ENCODE measurements at places on chromosomes 7 and 10.

- DNase-seq = no peak
Measured at GRCh38 chr7:10474048-10474447, 499.6 kb upstream of the PHF14 start.

- DNase-seq = peak; percentile 20
Measured at GRCh38 chr10:79052291-79053080, 16.3 kb upstream of the ZMIZ1 start.

GRCh38 chr10:356452-356851, 221.2 kb downstream of the ZMYND11 start:
- no peak for DNase-seq

GRCh38 chr7:12569673-12570072, 847 bp upstream of the SCIN start:
- peak; percentile 16 for DNase-seq

GRCh38 chr7:65233409-65234034, 140.1 kb upstream of the ZNF92 start:
- DNase-seq = no peak

- DNase-seq = peak; percentile 86
Measured at GRCh38 chr7:8217200-8218068, 44.5 kb downstream of the ICA1 start.

DNA sequence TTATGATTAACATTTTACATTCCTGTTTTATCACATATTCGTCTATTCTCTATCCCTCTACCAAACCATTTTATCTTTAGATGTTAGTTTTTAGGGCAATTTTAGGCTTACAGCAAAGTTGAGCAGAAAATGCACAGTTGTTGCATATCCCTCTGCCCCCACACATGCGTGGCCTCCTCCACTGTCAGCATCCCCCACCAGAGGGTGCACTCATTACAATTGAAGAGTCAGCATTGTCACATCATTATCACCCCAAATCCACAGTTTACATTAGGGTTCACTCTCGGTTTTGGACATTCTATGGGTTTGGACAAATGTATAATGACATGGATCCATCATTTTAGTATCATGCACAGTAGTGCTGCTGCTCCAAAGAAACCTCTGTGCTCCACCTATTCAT, 86.4 kb downstream of the WDR37 start:
- DNase-seq = no peak

DNA sequence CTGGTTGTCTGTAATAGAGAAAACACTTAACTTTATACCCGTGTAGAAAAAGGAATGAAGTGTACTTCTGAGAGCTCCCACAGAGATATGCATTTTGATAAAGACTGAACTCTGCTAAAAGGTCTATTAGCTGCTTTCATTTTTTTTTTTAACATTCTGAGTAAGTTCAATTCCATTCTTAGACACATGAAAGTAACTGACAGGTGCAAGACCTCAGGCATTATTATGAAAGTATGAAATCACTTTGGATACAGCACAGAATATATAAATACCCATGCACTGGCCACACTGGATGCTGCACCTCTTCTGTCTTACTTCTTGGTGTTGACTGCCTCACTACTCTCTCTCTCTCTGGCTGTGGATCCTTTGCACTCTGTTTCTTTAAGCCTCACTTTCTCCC, 46.2 kb downstream of the VWDE start:
- DNase-seq = no peak

- peak; percentile 65 for DNase-seq
Measured at GRCh38 chr7:117673367-117673766, 193.5 kb downstream of the CFTR start.

DNA sequence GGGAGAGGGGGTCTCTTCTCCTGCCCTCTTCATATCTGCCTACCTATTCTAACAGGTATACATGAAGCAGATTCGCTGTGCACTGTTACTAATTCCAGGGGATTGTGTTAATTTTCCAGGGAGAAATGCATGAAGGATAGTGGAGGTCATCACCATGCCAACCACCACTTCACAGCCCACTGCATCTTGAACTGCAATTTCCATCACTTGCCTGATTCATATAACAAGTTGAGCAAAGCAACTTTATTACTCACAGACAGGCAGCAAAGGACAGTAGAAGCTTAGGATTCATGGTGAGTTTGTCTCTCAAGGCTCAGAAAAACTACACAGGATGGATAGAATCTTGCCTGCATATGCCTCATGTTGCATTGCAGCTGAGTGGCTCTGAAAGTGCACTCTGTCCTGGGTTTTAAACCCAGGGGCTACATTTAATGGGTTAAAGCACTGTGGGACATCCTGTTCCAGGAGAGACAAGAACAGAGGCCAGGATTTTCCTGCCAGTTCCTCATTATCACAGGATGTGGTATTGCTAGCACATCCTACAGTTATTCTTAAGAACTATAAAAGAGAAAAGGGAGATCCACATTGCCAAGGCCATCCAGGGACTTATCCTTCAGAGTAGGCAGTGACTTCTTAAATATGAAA, 136.9 kb upstream of the PRSS1 start:
- no peak for DNase-seq

DNA sequence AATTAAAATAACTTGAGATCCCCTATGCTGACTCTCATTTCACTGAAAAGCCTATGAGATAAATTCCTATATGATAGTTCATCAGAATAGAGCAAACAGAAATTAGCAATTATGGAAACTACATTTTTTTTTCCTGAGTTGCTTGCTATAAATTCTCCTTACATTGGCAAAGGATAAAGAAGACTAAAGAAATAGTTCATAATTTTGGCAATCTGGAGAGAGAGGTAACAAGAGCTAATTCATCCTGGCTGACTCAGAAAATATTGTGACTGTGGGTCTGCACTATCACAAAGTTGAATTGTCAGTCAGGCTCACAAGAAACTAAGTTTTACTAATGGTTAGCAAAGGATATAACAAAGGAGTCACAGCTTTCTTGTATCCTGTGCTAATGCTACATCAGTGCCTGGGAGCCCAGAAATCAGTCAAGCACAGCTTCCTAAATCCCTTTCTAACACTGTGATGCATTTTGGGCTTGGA, 483.0 kb downstream of the MAGI2 start:
- DNase-seq = no peak

GRCh38 chr10:105259201-105259600, 618.1 kb downstream of the SORCS3 start:
- DNase-seq = no peak

- DNase-seq = no peak
Measured at GRCh38 chr10:112990271-112990670, 40.2 kb downstream of the TCF7L2 start.

- no peak for DNase-seq
Measured at GRCh38 chr10:71216363-71216695, 4.0 kb downstream of the UNC5B start.

DNA sequence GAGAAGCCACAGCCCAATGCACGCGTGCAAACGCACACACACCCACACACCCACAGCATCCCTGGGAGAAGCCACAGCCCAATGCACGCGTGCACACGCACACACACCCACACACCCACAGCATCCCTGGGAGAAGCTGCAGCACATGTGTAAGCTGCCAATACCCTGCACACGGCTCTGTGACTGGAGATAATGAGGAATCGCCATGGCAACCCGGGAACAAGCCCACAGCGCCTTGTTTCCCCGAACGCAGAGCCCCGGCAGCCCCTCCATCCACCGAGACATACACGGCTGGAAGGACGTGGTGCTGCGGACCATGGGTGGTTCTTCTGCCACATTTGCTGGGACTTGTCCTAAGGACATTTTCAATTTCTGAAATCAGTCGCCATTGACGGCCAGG, 221.3 kb downstream of the PTPRN2 start:
- DNase-seq = no peak

GRCh38 chr7:148975896-148976295, 52.4 kb downstream of the PDIA4 start:
- DNase-seq = no peak

GRCh38 chr10:96789571-96790108, 42.5 kb upstream of the LCOR start:
- DNase-seq = no peak

All from NCI-H1105 (cell line).